ENCODE measurements at places on chromosomes 5 and 9.

GRCh38 chr9:125302241-125302640, 40.6 kb downstream of the GAPVD1 start:
- DNase-seq: no peak

DNA sequence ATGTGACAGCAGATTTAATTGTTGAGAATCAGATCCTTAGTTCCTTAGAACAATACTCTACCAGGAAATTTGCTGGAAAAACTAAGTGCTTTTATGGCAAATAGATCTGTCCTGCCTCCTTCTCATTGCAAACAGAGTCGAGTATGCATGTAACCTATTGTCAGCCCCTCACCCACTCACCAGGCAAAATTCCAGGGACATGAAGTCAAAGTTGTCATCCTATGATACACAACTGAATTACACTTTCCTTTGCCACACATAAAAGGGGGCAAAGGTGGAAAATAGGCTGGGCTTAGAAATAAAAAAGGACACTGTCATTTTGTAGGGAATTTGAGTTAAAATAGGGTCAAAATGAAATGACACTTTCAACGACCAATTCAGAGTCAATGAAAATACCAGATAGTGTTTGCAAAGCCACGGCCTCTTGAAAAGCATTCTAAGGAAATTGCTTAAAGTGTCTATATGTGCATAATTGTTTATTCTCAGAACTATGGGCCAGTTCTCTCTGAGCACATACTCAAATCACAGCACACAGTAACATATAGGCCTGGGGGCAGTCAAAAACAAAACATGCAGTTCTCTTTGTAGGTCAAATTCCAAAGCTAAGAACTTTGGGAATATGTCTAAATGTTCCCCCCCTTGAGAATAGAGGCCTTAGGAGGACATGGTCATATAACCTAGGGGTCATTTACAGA, 452.8 kb downstream of the NFIB start:
- DNase-seq: no peak

- no peak for DNase-seq
Measured at GRCh38 chr5:61813361-61813760, 481.3 kb downstream of the ZSWIM6 start.

DNA sequence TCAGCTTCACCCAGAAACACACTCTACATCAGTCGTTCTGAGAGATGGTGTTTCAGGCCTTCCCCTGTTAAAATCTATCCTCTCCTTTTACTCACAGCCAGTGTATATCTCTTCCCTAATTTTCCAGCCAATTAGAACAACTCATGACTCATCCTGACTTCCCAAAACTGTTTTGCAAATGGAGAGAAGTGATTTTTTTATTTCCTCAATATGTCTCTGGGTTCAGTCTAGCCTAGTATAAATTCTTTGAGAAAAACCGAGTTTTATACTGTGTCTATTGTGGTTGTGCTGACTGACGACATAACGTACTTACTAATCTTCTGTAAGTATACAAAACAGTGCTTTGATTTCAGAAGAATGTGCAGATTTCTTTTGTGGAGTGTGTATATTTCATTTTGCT, 28.4 kb upstream of the CAST start:
- no peak for DNase-seq

DNA sequence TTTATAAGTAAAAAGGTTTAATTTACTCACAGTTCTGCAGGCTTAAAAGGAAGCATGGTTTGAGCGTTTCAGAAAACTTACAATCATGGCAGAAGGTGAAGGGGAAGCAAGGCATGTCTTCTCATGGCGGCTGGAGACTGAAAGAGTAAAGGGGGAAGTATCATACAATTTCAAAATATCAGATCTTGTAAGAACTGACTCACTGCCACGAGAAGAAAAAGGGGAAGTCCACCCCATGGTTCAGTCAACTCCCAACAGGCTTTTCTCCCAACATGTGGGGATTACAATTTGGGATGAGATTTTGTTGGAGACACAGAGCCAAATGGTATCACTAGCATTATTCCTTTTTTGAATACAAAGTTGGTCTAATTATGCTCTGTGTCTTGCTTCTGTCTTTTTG, 627.9 kb upstream of the ST8SIA4 start:
- DNase-seq: no peak

DNA sequence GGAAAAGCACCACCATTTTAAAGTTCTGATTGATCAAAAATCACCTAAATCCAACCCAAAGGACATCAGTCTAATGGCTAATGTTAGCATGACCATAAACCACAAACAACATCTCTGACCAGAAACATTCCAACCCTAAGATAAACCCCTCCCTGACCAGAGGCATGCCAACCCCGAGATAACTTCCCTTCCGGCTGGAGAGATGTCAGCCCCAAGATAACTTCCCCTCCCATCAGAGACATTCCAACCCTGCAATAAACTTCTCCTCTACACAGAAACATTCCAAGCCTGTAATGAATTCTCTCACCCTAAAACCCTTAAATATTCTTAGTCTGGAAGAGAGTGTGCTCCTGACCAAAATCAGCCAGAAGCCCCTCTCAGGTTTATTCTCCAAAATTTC, 364.3 kb downstream of the KCNN2 start:
- no peak for DNase-seq

DNA sequence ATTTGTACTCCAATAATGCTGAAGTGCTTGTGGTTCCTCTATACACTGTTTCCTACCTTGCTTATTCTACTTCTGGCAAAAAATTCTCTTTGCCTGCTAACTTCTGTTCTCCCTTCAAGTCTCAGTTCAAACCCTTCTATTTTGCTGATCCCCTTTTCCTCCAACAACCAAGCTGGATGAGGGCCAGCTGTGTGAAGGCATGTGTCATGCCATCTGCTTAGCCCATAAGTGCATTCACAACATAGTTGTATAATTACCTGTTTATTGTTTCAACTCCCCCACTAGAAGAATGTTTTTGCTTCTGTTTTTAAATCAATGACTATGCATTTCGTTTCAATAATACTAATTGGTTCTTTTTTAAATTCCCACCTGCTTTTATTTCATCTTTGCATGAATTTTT, 1951.4 kb upstream of the WWC1 start:
- no peak for DNase-seq

DNA sequence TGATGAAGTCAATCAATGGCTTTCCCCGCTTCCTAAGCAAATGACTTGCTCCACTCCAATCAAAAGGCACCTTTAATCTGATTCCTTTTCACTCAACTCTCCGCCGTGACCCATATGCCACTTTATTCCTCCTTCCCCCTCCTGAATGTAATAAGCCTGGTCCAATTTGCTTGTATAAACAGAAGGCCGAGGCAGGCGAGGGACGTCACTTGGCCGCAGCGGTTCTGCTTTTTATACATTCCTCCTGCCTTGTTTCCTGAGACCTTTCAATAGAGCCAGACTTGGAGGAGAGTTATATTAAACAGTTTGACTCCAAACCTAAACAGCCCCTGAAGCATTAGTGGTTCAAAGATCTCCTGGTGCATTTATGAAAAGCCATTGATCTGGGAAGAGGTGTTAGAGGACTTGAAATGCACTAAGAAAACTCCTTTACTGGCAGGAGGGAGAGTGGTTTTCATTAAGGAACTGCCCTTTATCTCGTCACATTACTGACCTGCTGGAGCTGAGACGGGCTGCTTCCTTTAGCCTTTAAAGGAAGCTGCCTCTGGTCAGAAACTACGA, 273.4 kb downstream of the SLIT3 start:
- DNase-seq: no peak

GRCh38 chr9:106560540-106560939, 302.4 kb upstream of the ZNF462 start:
- DNase-seq: peak; percentile 5

DNA sequence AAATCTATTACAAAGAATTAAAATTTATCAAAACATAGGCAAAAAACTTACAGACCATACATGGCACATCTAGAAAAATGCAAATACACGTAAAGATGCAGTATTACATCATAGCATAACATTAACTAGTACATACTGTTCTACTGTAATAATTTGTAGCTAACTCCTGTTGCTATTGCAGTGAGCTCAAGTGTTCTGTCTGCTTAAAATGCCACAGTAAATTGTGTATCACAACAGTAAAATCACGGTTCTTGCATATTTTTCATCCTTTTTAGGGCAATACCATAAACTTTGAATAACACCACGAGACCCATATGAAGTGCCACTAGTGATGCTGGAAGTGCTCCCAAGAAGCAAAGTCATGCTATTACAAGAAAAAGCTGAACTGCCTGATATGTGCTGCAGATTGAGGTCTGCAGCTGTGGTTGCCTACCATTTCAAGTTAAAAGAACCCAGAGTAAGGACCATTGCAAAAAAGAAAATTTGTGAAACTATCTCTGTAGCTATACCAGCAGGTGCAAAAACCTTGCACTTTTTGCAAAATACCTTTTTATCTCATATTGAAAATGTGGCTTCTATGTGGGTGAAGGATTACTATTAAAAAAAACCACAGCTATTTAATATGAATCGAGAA, 14.2 kb downstream of the HOMER1 start:
- DNase-seq: peak; percentile 47

- DNase-seq: peak; percentile 67
Measured at GRCh38 chr5:132063090-132063911, 2.8 kb downstream of the IL3 start.

GRCh38 chr5:153900703-153901395, 137.9 kb downstream of the FAM114A2 start:
- no peak for DNase-seq

DNA sequence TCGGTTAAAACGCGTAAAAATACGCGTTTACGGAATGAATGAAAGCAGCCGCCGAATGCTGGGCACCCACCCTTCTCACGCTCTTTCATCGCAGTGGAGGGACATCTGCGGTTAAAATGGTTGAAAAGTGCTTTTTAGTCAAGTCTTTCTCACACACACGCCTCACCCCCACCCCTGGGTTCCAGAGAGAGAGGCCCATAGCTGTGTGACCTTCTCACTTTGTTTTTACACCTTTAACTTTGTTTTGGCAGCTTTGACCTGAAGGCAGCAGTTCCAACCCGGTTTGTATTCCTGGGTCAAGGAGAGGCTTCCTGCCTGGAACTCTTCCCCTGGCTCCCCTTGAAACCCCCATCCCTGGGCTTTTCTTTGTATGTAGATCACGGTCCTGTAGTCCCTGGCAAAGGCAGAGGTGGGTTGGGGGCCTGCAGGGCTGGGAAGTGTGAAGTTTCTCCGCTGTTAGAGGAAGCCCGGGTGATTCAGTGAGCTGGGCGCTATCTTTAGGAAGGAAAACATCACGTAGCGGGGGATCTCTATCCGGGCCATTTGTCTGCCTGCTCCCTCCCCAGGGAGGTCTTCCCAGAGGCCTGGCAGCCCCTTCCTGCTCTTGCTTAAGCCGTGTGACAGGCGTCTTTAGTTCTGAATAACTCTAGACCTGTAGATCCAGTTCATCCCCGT, 29.6 kb downstream of the SPRY4 start:
- DNase-seq: no peak

DNA sequence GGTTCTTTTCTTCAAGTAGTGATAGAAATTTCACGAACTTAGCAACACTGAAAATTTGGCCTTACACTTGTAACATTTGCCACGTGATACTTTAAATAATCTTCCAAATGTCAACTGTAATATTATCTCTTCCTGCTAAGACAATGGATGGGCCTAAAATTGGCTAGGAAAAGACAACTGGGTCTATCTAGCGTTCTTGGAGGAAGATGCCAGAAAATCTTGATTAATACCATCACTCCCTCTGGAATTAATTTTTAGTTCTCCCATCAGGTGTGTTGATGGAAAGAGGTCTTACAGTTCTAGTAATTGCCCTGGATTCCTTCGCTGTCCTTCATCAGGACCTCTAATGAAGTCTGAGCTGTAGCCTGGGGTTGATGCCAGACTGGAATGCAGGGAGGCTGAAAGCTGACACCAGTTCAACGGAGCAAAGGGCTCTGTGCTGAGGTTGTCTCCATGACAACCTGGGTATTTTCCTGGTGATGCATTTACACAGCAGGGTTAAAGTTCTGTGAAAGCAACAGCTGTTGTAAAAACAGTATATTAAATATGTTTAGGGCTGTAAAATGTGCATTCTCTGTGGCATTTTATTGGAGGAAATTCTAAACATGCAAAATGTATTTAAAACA, 92.3 kb downstream of the GAS1 start:
- DNase-seq: no peak

- DNase-seq: no peak
Measured at GRCh38 chr9:93663877-93664548, 87.6 kb downstream of the PHF2 start.

DNA sequence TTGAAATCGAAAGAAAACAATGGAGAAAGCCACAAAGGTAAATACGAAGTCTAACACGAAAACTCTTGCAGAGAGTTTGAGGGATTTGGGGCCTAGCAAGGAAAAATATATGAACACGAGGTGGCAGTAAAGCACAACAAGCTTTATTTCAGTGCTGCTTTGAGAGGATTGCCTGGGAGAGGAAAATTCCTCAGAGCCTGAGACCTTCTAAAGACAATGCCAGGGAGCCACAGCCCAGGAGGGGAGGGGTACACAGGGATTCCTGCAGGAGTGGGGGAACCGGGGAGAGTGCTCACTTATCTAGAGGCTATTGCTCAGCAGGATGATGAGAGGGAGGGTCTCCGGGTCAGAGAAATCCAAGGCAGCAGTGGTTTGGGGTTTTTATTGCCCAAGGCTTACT, 134.9 kb upstream of the ADCY2 start:
- peak; percentile 26 for DNase-seq

DNA sequence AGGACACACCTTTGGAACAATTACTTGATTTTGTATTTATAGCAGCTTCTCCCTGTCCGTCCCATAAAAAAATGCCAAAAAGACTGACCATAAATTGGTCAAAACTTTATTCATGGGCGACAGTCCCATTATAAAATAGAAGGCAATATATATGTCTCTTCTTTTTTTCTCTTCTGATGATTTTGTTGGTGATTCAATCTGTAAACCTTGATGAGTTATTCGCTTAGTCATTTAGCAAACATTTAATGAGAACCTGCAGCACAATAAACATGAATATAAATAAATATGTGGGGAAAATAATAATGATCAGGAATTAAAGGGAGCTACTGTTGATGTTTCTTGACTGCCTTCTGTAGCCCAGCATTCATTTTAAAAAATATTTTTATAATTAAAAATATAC, 356.4 kb upstream of the ACTBL2 start:
- no peak for DNase-seq

DNA sequence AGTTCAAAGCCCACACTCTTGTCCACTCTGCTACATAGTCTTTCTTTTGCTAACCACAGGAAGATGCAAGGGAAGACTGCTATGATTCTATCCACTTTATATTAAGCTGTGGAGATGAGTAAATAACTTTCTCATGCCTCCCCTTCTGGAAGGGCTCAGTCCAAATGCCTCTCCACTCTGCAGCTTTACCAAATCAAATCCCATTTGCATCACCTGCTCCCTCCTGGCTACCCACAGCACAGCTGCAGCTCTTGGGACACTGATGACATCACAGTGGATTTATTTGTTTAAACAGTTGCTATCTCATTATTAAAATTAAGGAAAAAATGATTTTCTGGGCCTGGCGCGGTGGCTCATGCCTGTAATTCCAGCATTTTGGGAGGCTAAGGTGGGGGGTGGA, 1544.9 kb upstream of the WWC1 start:
- DNase-seq: no peak

- peak; percentile 68 for DNase-seq
Measured at GRCh38 chr9:115591584-115591984, 473.6 kb upstream of the TNC start.

DNA sequence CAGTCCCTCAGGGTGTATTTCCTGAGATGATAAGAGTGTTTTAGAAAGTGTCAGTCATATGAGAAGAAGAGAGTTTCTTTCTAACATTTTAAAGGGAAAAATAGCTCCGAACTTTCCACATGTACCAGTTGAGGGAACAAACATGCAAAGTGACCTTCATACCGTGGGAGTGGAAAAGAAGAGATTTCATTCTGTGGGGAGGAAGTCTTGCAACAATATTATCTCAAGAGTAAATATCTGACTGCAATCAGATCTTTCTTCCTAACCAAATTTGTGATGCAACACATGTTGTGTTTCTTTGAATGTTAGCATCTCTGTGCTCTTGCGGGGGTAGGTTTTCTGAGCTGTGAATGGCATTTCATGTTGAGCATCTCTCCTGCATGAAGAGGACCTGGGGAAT, 30.6 kb downstream of the ANKRD55 start:
- no peak for DNase-seq

Measured in Jurkat, Clone E6-1 (cell line).